ENCODE measurements at places on chromosomes 2 and 18.
A peak's percentile ranks its signal among the peaks of the same experiment; 100 is the strongest.

GRCh38 chr2:24048769-24049484, 614 bp upstream of the FKBP1B start:
- no peak for DNase-seq

GRCh38 chr18:68638613-68639012, 76.3 kb downstream of the TMX3 start:
- no peak for DNase-seq

DNA sequence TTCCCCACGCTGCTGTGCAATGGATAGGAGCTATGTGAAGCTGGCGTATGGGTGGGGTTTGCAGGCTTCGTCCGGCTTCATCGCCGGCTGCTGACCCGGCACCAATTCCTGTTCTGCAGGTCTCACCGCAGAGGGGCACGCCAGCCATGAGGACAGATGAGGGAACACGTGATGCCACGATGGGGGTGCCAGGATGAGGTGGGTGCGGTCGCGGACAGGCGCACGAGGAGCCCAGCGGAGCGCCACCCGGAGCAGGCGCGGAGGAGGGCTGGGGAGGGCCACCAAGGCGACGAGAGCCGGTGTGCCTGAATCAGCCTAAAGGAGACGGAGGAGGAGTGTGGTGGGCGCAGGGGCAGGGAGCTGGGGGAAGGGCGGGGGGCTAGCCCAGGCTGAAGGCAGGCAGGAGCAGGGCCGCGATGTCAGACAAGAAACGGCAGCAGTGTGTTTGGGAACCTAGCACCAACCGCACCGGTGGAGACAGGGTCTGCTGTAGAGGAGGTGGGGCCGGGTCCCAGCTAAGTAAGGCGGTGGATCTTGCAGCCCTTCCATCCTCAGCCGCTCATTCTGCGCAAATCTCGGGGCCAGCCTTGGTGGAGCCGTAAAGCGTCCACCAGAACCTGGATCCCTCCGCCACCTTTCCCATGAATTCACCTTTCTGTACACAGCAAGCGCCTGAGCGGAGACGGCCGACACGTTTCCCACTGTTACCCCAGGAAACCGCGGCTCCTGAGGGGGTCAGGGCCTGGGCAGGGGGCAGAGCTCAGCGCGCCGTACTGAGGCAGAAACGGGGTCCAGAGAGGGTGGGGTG, 17.0 kb upstream of the CD8A start:
- DNase-seq, result peak; percentile 60

DNA sequence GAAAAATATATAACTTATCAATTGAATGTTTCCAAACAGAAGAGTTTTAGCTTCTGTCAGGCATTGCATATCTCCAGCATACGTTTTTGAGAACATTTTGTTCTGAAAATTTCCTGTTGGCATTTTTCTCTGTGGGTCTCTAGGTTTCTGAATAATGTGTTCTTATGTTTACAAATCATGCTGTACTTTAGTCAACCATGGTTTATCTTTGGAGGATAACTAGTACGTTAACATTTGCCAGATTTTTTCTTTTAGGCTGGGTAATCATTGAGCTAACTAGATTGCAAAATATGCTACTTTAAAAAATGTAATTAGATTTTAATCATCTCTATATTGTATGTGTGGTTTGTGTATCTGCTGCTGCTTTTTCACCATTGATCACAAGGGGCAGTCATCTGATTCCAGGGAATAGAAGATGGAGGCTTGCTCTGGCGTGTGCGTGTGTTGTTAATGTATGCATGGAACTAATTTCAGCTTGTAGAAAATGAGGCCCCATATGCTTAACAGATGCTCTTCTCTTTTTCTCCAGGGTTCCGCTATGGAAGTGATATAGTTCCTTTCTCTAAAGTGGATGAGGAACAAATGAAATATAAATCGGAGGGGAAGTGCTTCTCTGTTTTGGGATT, 21.3 kb downstream of the XRCC5 start:
- no peak for DNase-seq

- DNase-seq, result no peak
Observed at GRCh38 chr2:234447189-234447588, 49.7 kb downstream of the ARL4C start.

- DNase-seq, result no peak
Observed at GRCh38 chr2:54122939-54123338, 7.5 kb downstream of the ACYP2 start.

GRCh38 chr2:236107942-236108625, 60.1 kb downstream of the GBX2 start:
- DNase-seq, result peak; percentile 34

GRCh38 chr2:61443342-61444041, 27.4 kb downstream of the USP34 start:
- no peak for DNase-seq

GRCh38 chr2:40454321-40454720, 2.4 kb upstream of the SLC8A1 start:
- no peak for DNase-seq

DNA sequence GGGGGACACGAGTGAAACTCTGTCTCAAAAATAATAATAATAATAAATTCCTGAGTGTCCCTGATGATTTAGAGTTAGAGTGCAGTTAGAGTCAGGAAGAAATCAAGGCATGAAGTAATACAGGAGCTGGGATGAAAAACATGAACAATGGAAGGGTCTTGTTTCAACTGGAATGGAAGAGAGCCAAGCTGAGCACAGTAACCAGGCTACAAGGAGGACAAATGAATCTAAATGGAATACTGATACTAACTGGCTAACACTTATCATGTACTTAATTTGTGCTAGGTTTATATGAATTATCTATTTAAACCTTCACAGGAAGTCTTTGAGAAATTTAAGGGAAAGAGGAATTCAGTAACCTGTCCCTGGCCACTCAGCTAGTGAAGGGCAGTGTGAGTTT, 38.8 kb upstream of the PSME4 start:
- DNase-seq, result no peak

DNA sequence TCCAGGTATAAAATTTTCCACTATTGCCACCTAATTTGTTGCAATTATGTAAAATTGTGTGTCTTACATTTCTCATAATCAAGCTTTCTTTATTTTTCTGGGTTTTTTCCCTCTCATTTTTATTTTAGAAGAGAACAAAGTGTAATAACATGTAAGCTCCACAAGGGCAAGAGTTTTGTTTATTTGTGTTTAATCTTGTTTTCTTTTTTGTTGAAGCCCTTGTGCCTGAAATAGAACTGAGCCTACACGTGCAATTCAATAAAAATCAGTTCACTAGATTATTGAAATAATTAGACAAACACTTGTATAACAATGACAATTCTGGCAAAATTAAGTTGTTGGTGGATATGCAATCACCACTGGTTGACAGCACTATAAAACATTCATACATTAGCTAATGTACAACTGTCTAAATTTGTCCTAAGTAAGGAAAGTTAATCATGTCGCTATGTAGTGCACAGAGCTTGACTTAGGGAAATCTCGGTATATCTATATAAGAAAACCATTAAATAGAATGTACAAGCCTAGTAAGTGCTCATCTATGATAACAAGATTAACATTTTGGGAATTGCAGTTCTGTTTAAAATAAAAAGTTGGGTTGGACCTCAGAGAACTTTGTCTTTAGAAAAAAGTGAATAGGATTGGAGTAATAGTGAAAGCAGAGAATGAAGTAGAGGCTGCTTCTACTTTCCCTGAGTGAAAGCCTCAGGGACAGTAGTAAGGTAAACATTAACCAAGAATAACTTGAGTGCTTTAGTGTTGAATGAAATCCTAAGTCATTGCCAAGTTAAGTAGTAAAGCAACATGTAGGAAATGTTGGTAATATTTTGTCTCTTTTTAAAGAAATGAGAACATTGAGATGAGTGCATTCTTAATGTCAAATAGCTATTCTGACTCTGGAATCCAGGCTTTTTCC, 37.4 kb upstream of the NOL4 start:
- no peak for DNase-seq

- DNase-seq, result no peak
Observed at GRCh38 chr2:149656996-149657395, 69.4 kb upstream of the MMADHC start.

DNA sequence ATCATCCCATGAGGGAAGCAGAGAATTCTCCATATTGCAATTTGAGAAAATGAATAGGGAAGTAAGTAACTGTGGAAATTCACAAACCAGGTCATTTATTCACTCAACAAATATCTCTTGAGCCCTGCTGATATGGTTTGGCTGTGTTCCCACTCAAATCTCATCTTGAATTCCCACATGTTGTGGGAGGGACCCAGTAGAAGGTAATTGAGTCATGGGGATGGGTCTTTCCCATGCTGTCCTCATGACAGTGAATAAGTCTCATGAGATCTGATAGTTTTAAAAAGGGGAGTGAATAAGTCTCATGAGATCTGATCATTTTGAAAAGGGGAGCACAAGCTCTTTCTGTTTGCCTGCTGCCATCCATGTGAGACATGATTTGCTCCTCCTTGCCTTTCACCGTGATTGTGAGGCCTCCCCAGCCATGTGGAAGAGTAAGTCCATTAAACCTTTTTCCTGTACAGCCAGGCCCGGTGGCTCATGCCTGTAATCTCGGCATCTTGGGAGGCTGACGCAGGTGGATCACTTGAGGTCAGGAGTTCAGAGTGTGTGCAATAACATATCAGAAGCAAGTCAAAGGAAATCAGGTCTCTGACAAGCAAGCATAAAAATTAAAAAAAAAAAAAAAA, 193.2 kb downstream of the NDUFA10 start:
- no peak for DNase-seq

DNA sequence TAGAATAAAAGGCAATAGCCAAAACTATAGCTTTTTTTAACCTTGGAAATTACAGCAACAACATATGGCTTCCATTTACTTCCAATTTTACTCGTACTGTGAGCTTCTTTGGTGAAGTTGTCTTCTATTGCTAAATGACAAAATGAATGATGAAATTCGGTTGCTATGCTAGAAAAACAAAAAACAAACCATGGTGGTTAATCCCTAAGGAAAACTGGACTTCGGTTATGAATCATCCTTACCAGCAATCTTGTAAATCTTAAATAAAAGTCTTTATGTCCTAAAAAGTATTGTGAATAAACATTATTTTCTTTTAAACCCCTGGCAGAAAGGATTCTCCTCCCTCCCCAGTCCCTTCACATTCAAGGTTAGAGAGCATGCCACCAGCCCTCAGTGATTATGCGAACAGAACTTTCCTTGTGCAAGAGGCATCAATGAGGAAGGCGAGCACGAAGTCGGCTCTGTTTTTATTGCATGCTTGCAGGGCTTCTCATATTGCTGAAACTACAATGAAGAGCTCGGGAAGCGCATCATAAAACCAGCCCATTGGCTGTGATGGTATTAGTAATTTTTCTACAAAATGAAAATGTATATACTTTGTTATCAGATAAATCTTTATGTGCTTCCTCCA, 62.9 kb downstream of the ZNF521 start:
- peak; percentile 22 for DNase-seq

DNA sequence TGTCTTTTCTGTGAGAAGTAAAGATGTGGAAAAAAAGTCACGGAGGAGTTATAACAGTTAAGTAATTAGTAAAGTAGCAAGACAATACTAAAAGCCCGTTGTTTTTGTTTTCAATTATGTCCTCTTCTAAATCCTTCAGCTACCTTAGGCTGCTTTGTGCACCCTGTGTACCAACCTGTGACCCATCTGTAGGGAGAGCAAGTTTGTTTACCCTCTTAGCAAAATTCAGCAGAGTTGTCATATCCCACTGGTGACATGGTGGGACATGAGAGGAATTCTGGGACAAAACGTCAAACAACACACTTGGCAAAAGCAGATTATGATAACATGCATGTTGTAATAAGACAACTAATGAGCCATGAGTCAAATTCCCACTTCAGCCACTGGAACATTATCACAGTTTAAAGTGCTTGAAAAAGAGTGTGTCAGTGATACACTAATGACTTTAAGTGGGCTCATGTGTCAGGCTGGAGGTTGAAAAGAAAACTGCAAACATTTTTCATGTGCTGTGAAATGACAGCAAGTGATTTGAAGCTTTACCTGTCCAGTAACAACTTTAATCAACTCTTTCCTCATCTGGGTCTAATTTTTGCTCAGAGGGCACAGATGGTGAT, 392.8 kb upstream of the ACVR2A start:
- DNase-seq, result no peak

- DNase-seq, result no peak
Observed at GRCh38 chr2:68790600-68790999, 56.0 kb downstream of the ARHGAP25 start.

DNA sequence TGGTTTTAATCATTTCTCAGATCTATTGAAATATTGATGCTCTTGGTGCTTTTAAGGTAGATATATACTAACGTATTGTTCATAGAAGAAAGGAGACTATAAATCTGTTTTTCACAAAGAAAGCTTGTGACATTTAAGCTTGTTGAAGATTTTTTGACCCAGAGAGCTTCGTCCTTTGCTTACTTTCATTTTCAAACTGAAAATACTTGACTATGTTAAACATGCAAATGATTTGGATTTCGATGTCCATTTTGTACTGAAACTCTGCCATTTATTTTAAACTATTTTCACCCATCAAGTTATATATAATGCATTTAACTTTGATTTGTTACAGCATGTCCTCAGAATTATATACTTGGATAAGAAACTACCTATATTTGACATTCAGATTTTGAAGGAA, 85.2 kb downstream of the SLC4A10 start:
- no peak for DNase-seq

DNA sequence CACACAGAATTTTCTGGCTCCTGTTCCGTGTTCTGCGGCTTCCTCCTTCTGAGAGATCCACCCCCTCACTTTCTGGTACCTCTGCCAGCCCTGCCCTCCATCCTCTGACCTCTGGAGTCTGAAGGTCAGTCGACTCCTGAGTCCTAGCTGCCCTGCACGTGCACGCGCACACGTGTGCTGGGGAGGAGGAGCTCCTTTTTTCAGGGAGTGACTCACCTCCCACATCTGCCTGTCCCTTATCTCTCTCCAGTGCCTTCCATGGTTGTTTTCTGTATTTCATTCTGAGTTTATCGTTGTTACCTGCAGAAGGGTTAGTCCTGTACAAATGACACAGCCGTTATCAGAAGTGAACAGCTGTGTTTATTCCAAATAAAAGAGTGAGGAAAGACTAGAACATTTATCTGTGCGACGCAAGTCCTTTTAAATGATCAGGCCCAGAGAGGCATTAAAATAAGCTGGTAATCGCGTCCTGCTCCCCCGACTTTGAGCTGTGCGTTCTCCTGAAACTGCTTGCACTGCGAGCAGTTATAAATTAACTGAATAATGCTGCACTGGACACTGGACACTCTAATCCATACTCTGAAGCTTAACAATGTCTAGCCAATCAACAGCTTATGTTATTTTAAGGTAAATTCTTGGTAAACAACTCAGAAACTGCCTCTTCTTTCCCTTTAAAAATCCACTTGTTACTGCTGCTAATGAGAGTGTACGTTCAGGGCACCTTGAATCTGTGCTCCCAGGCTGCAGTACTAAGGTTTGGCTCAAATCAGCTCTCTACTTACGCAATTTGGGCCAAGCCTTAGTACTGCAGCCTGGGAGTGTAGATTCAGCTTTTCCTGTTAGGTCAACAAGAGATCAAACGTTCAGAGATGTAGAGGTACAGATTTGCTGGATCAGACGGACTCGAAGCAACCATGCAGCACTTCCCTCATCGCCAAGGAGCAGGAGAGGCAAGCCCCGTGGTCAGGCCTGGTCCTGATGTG, 72.5 kb downstream of the GALR1 start:
- no peak for DNase-seq
